Renal cortical epithelial cell (primary cell): ENCODE measurements at places on chromosomes 13 and 19. TPM values are rescaled to one million over a fixed set of nuclear protein-coding genes. Genes with fewer than 3 reads are reported as not detected.

Gene GDF15
- total RNA-seq, result 108 and 190 TPM in 2 replicates

Gene KIR2DL3
- not detected in 2 replicates for total RNA-seq

Gene CGB3
- total RNA-seq, result not detected in 2 replicates

Gene ICAM5
- total RNA-seq, result 0.40 and 1.6 TPM in 2 replicates

Gene FPR3
- total RNA-seq, result not detected in 2 replicates

Gene S1PR4
- 0.10 TPM in 1 of 2 replicates, not detected in the other for total RNA-seq

Gene URAD
- not detected in 2 replicates for total RNA-seq

Gene NLRP11
- total RNA-seq, result not detected in 2 replicates

Gene KIR2DL1
- not detected in 2 replicates for total RNA-seq

Gene RGS9BP
- total RNA-seq, result 0.25 TPM in 1 of 2 replicates, not detected in the other

Gene FCAR
- total RNA-seq, result not detected in 2 replicates

Gene ZNF570
- 5.2 and 17.1 TPM in 2 replicates for total RNA-seq

Gene PDX1
- not detected in 2 replicates for total RNA-seq

Gene ZNF419
- total RNA-seq, result 6.3 and 10.2 TPM in 2 replicates

Gene FGF22
- 0.10 TPM in 1 of 2 replicates, not detected in the other for total RNA-seq

Gene GNG7
- total RNA-seq, result 1.8 TPM in 1 of 2 replicates, not detected in the other

Gene DEDD2
- 17.9 and 25.2 TPM in 2 replicates for total RNA-seq

Gene RFPL4A
- not detected in 2 replicates for total RNA-seq

Gene UNC13A
- total RNA-seq, result 0.05 TPM in 1 of 2 replicates, not detected in the other

Gene NLRP9
- not detected in 2 replicates for total RNA-seq
